ENCODE measurements at places on chromosomes 11 and 22. TPM values are rescaled to one million over a fixed set of nuclear protein-coding genes. Genes with fewer than 3 reads are reported as not detected.

SCN2B gene
- total RNA-seq, result 0.13 TPM

MMP11 gene
- total RNA-seq, result 117 TPM

TEX12 gene
- 0.25 TPM for total RNA-seq

GAB4 gene
- not detected for total RNA-seq

MYO18B gene
- not detected for total RNA-seq

PIWIL4 gene
- total RNA-seq, result 1.6 TPM

OR52H1 gene
- not detected for total RNA-seq

RAC2 gene
- 104 TPM for total RNA-seq

CYTH4 gene
- not detected for total RNA-seq

RBMXL2 gene
- total RNA-seq, result not detected

BIRC3 gene
- total RNA-seq, result 4.6 TPM

PPP6R3 gene
- total RNA-seq, result 44.6 TPM

YPEL1 gene
- total RNA-seq, result 5.3 TPM

CCDC157 gene
- total RNA-seq, result 4.6 TPM

CCDC116 gene
- total RNA-seq, result 0.13 TPM

SERPING1 gene
- total RNA-seq, result 28.6 TPM

ARHGAP20 gene
- 1.5 TPM for total RNA-seq

OR51B5 gene
- not detected for total RNA-seq

FAM181B gene
- total RNA-seq, result 0.33 TPM

GAL3ST3 gene
- total RNA-seq, result 45.1 TPM

KIAA1671 gene
- 20.0 TPM for total RNA-seq

TUBA8 gene
- not detected for total RNA-seq

PYGM gene
- 0.16 TPM for total RNA-seq

SLN gene
- 0.16 TPM for total RNA-seq

DERL3 gene
- total RNA-seq, result 3.9 TPM

GAS2 gene
- total RNA-seq, result 2.4 TPM

HTR3B gene
- not detected for total RNA-seq

GDPD4 gene
- total RNA-seq, result not detected

CATSPER1 gene
- total RNA-seq, result 1.0 TPM

DEFB131B gene
- not detected for total RNA-seq

TMPRSS13 gene
- total RNA-seq, result 0.13 TPM

BTG4 gene
- total RNA-seq, result not detected

OOSP1 gene
- total RNA-seq, result not detected

ANO3 gene
- total RNA-seq, result 0.13 TPM

SHISA8 gene
- not detected for total RNA-seq

OR5A1 gene
- total RNA-seq, result not detected

FBLN1 gene
- 43.8 TPM for total RNA-seq

FOLR1 gene
- total RNA-seq, result 17.1 TPM
